ENCODE measurements at places on chromosomes 1 and 21. TPM values are rescaled to one million over a fixed set of nuclear protein-coding genes. Genes with fewer than 3 reads are reported as not detected.

DNA sequence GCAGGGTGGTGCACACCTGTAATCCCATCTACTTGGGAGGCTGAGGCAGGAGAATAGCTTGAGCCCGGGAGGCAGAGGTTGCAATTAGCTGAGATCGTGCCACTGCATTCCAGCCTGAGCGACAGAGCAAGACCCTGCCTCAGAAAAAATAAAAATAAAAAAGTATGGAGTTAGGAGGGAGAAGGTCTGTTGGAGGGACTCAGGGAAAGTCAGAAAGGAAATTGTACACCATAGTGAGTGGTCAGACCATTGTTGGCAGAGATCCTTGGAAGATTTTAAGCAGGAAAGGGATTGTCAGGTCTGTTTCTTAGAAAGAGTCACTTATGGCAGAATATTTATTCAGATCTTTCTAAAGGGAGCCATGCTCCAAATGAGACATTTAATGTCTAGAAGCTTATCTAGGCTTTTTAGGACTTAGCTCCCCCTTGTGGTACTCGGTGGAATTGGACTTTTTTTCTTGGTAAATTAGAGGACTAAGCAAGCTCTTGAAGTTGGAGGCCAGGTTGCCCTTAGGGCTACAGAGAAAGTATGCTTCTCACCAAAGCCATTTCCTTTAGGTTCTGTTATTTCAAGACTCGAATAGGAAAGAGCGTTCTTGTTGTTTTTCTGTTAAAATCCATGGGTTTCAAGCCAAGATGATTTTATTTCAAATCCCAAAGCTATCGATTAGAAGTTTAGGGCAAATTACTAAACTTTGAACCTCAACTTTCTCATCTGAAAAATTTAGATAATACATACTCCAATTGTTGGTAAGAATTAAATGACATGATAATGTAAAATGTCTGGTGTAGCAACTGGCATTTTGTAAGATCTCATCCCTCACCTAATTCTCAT lies 16.5 kb downstream of the MIA3 start:
- peaks cover 29% of the 10 kb centered on the region for H3K36me3 ChIP-seq
- peaks cover 9% of the 10 kb centered on the region for H3K4me1 ChIP-seq
- no peak overlapping the region for H3K4me3 ChIP-seq
- DNase-seq = peak; percentile 84

GRCh38 chr1:8315573-8316475 lies 2.1 kb upstream of the SLC45A1 start:
- peaks cover 29% of the 10 kb centered on the region for H3K27me3 ChIP-seq
- H3K4me3 ChIP-seq = no peak overlapping the region
- H3K4me1 ChIP-seq = peaks cover 7% of the 10 kb centered on the region

- no peaks in the 10 kb centered on the region for H3K36me3 ChIP-seq
- DNase-seq = no peak
- H3K4me3 ChIP-seq = no peak overlapping the region
These were observed 278.8 kb downstream of the ASTN1 start for GRCh38 chr1:176885751-176886150.

GRCh38 chr1:104973516-104973915 lies 1223.8 kb downstream of the AMY1C start:
- H3K4me1 ChIP-seq = no peaks in the 10 kb centered on the region
- no peak overlapping the region for H3K27ac ChIP-seq
- H3K27me3 ChIP-seq = no peaks in the 10 kb centered on the region
- H3K4me3 ChIP-seq = no peak overlapping the region
- no peak for DNase-seq

DNA sequence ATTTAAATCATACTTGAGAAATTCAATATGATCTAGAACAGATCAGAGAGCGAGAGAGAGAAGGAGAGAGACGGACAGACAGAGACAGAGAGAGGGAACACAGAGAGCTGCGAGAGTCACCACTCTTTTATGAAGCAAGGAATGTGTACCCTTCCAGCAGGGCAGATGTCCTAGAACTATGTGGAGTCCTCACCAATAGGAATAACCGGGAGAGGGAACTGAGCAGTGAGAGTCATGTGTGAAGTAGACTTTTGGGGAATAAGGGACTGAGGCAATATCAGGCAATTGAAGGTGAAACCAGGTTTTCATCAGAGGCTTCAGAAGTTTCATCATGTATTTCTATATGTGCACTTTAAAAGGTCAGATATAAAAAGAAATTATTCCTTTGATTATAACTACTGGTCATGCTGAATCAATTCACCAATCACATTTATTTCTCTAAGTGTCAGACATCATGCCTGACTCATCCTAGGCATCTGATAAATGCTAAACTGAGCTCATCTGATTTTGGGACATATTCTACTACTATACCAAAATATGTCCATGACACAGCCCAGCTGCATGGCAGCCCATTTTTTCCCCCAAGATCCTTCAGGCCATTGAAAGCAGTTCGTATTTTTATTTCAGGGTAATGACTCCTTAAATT lies 22.4 kb downstream of the VTCN1 start:
- no peak for DNase-seq
- H3K4me1 ChIP-seq = no peaks in the 10 kb centered on the region
- no peak overlapping the region for H3K27ac ChIP-seq
- H3K27me3 ChIP-seq = peaks cover 15% of the 10 kb centered on the region
- no peak overlapping the region for H3K4me3 ChIP-seq

DNA sequence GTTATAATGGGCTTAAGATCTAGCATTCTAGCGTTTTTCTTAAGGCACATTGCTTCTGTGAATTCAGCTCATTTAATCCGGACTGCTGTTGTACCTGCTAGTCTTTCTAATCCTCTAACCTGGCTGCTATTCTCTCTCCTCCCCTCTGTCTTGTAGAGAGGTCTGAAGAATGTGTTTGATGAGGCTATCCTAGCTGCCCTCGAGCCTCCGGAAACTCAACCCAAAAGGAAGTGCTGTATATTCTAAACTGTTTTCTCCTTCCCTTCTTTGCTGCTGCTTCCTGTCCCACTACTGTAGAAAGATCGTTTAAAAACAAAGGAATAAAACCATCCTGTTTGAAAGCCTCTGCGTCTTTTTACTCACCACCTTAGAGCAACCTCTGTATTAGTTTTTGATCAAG lies 37.3 kb downstream of the CDC42 start:
- H3K4me1 ChIP-seq = peaks cover 83% of the 10 kb centered on the region
- peaks cover 66% of the 10 kb centered on the region for H3K36me3 ChIP-seq
- peak overlapping the region; percentile 58 for H3K4me3 ChIP-seq
- no peaks in the 10 kb centered on the region for H3K27me3 ChIP-seq
- H3K27ac ChIP-seq = peak overlapping the region; percentile 81

GRCh38 chr21:33871171-33871570 lies 44.4 kb downstream of the ATP5PO start:
- DNase-seq = no peak
- no peak overlapping the region for H3K4me3 ChIP-seq
- H3K27me3 ChIP-seq = no peaks in the 10 kb centered on the region

Gene CCDC17
- 1.7 TPM for total RNA-seq

GRCh38 chr1:248288391-248288790 lies 10.6 kb upstream of the OR2T33 start:
- H3K36me3 ChIP-seq = no peaks in the 10 kb centered on the region
- H3K27ac ChIP-seq = no peak overlapping the region
- DNase-seq = no peak
- H3K27me3 ChIP-seq = peaks cover 1% of the 10 kb centered on the region

- no peak overlapping the region for H3K27ac ChIP-seq
- H3K27me3 ChIP-seq = no peaks in the 10 kb centered on the region
- no peak overlapping the region for H3K4me3 ChIP-seq
- H3K4me1 ChIP-seq = peaks cover 3% of the 10 kb centered on the region
- peaks cover 6% of the 10 kb centered on the region for H3K36me3 ChIP-seq
These were observed 3.0 kb upstream of the NEK7 start for GRCh38 chr1:198153804-198154203.

DNA sequence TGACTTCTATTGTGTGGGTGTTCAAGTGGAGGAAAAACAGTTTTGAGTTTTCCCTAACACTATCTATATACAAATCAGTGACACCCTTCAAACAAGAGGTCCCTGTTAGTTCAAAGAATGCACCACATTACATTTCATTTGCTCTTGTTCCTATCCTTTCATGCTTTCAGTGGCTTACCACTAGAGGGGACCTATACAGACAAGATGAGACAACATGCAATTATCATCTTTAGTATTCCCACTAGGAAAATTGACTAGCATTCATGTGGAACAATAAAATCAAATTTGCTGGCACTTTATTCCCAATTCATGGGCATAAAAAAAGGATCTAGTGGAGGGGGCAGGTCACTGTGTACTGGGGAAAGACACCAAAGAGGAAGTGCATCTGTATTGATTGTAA lies 13.3 kb upstream of the SIPA1L2 start:
- no peaks in the 10 kb centered on the region for H3K4me1 ChIP-seq
- DNase-seq = no peak

GRCh38 chr21:24955275-24955961 lies 651.9 kb downstream of the MRPL39 start:
- H3K27me3 ChIP-seq = no peaks in the 10 kb centered on the region
- no peak overlapping the region for H3K4me3 ChIP-seq
- no peak overlapping the region for H3K27ac ChIP-seq
- H3K36me3 ChIP-seq = no peaks in the 10 kb centered on the region
- H3K4me1 ChIP-seq = no peaks in the 10 kb centered on the region

Gene BEST4
- total RNA-seq = 0.87 TPM

DNA sequence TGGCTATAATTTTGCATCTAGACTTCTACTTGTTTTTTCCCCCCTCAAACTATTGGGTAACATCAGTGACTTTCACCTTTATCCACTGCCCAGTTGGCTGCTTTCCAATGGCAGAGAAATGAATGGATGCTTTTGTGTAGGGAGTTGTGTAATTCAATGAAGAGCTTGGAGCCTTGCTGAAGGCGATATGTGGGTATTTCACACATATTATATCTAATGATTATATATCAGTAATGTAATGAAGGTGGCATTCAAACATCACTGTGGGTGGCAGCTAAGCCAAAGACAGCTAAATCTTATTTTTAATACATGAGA lies 81.2 kb downstream of the TGFB2 start:
- H3K27ac ChIP-seq = no peak overlapping the region
- no peak for DNase-seq
- no peaks in the 10 kb centered on the region for H3K36me3 ChIP-seq
- H3K4me3 ChIP-seq = no peak overlapping the region
- no peaks in the 10 kb centered on the region for H3K4me1 ChIP-seq

DNA sequence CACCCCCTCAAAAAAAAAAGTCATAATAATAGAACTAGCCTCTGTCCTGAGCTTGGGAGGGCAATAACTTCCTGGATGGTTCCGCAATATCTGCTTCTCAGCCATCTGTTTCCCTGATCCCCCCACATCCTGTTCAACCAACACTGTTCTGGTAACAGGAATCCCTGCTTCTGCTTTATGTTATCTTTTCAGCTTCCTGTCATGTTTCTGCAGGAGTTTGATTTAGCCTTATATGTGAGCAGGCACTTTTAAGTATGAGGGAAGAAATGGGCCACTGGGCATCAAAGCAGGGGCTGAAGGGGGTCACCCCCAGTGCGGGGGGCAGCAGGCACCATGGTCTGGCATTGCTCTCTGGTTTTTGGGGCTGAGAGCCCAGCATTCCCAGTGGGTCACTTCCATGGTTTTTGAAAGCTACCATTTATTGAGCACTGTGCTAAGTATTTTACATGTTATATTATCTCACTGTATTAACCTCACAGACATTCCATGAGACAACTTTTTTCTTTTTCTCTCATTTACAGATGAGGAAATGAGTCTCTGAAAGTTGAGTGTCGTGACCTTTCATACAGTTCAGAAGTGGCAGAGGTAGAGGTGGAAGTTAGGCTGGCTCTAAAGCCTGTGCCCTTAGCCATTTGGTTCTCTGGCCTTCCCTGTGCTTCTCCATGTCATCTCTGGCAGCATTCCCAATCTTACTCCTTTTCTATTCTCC lies 61.9 kb downstream of the DNTTIP2 start:
- no peak overlapping the region for H3K4me3 ChIP-seq
- H3K27ac ChIP-seq = no peak overlapping the region

Gene OR2W3
- total RNA-seq = not detected

Gene NUP210L
- total RNA-seq = 0.07 TPM

Gene CFAP141
- total RNA-seq = not detected

DNA sequence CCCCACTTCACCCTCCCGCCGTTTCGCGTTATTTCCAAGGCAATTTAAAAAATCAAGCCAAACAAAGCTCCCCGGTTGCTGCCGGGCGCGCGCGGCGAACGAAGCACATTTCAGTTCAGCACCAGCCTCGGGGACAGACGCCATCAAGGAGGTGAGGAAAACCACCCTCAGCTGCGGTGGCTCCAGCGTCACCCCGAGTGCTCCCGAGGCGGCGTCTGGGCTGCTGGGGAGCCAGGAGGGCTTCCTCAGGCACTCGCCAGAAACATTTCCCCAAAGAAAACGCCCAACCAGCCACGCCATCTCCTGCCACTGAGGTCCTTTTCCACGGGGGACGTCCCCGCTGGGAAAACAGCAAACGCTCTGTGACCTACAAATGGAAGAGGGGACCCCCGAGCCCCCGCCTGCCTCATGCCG lies 623 bp downstream of the GNG4 start:
- peaks cover 50% of the 10 kb centered on the region for H3K27me3 ChIP-seq
- no peaks in the 10 kb centered on the region for H3K36me3 ChIP-seq
- H3K4me3 ChIP-seq = peak overlapping the region; percentile 67
- no peak overlapping the region for H3K27ac ChIP-seq

Gene TMEM82
- not detected for total RNA-seq

GRCh38 chr1:218284377-218284916 lies 646 bp upstream of the RRP15 start:
- peaks cover 5% of the 10 kb centered on the region for H3K36me3 ChIP-seq
- no peak for DNase-seq

DNA sequence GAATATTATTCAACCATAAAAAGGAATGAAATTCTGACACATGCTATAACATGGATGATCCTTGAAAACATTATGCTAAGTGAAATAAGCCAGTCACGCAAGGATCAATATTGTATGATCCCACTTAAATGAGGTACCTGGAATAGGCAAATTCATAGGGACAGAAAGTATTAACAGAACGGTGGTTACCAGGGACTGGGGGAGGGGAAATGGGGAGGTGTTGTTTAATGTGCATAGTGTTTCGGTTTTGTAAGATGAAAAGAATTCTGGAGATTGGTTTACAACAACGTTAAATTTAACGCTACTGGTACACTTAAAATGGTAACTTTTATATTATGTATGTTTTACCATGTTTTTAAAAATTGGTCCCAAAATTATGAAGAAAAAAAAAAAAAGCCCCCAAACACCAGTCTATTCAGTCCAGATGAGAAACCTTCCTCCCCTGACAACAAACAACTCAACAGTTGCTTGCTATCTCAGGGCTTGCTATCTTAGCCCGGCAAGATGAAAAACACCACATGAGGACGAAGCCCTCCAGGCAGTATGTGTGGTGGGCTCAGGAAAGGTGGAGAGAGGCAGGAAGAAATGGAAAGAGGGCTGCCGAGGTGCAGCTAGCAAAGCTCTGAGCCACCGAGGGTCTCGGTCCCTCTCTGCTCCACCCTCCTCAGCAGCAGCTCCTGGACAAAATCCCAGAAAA lies 8.5 kb downstream of the NUAK2 start:
- peaks cover 80% of the 10 kb centered on the region for H3K4me1 ChIP-seq
- peak overlapping the region; percentile 81 for H3K4me3 ChIP-seq
- H3K36me3 ChIP-seq = peaks cover 6% of the 10 kb centered on the region
- peak overlapping the region; percentile 98 for H3K27ac ChIP-seq
- peak; percentile 47 for DNase-seq

Measured in activated CD8-positive, alpha-beta T cell treated with anti-CD3 and anti-CD28 coated beads for 36 hours (primary cell).